Islet precursor cell (in vitro differentiated cells): ENCODE measurements at places on chromosomes 16 and 17.

- DNase-seq, result no peak
Observed at GRCh38 chr16:178668-179015, 1.6 kb upstream of the HBQ1 start.

GRCh38 chr16:11224096-11224893 is 31.7 kb downstream of the SOCS1 start:
- DNase-seq, result peak; percentile 81

GRCh38 chr17:16486373-16487250 is 5.4 kb downstream of the LRRC75A start:
- DNase-seq, result no peak

DNA sequence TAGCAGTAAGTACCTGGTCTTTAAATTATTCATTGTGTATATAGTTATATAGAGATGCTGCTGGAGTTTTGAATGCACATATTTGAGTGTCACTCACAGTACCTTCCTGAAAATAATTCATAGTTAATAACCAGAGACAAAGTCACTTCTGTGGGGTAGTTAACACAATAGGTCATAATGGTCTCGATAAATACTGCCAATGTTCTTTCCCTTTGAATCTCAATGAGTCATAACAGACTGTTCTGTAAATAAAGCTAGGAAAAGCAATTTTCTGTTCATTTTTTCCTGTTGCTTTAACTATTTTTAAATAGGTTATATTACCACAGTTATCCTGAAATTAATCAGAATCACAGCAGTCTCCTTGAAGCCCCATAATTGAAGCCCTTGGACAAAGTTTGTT is 87.2 kb downstream of the MAP2K4 start:
- no peak for DNase-seq

DNA sequence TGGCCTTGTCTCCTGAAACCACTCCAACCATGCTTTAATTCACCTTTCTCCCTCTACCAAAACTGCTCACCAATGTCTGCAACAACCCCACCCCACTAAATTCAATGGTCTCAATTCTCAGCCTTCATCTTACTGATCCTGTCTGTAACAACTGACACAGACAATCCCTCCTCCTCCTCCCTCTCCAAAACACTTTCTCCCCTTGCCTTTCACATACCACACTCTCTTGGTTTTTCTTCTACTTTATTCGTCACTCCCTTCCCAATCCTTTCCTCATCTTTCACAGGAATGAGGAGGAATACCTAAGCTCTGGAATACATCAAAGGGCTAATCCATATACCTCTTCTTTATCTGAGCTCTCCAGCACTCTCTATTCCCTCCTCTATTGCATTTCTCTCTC is 65.4 kb downstream of the STH start:
- no peak for DNase-seq

GRCh38 chr16:69566981-69567680 is 1.4 kb downstream of the NFAT5 start:
- DNase-seq, result peak; percentile 74

GRCh38 chr17:68054296-68054900 is 18.9 kb downstream of the KPNA2 start:
- DNase-seq, result no peak

DNA sequence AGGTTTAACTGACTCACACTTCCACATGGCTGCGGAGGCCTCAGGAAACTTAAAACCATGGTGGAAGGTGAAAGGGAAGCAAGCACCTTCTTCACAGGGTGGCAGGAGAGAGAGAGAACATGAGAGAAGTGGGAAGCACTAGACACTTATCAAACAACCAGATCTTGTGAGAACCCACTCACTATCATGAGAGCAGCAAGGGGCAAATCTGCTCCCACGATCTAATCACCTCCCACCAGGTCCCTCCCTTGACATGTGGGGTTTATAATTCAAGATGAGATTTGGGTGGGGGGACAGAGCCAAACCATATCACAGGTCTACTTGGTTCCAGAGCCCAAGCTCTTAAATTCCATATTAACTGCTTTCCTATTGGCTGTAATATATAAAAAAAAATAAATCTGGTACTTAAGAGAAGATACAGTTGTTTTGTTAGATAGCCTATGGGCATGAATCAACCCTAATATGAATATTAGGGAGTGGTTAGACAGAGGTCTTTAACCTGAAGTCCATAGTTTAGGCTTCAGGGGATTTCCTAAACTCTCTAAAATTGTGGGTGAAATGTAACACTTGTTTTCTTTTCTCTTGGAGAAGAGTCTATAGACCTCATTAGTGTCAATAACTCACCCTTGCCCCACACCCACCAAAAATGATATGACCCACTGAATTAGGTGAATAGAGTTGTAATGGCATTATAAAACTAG is 56.7 kb downstream of the SKAP1 start:
- DNase-seq, result no peak

GRCh38 chr17:60528828-60529227 is 2.8 kb upstream of the APPBP2 start:
- DNase-seq, result no peak

DNA sequence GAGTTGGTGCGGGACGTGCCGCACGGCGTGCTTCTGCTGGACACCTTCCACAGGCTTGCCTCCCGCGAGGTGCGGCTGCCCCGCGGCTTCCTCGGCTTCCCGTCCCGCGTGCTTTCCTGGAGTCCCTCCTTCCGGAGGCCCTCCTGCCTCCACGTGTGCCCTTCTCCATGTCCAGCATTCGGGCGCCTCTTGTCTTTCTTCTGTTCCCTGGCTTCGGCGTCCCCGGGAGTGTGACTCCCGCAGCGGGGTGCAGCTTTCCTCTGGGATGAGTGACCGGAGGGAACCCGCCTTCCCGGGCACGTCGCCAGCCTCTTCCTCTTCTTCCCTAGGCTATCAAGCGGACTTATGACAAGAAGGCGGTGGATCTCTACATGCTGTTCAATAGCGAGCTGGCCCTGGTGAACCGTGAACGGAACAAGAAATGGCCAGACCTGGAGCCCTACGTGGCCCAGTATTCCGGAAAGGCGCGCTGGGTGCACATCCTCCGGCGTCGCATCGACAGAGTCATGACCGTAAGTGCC is 23.0 kb downstream of the DNAH2 start:
- DNase-seq, result no peak

GRCh38 chr16:24988593-24989338 is 26.4 kb downstream of the ARHGAP17 start:
- peak; percentile 95 for DNase-seq

- DNase-seq, result no peak
Observed at GRCh38 chr16:14111713-14112538, 40.8 kb downstream of the MRTFB start.
